ENCODE measurements at places on chromosomes 1 and 21.

DNA sequence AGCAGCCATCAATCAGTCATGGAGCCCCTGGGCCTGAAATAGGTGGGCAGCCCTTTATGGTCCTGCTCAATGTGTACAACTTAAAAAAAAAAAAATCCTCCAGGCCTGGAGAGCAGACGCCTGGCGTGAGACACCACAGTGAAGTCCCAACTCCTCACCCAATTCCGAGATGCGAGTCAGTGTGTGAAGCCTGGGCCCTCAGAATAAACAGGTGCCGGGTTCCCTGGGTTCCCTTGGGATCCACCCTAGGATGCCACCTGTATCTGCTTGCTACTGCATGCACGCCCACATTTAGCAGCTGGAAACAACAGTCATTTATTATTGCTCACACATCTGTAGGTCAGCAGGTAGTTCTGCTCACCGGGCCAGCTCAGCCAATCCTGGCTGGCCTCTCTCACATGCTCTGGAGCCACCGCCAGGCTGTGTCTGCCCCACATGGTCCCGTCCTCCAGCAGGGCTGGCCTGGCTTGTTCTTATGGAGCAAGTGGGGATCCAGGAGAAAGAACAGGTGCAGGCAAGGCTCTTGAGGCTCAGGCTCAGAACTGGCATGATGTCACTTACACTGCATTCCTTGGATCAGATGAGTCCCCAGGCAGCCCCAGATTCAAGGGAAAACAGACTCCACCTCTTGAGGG is 172.7 kb downstream of the NPHP4 start:
- no peak for DNase-seq

- DNase-seq, result no peak
Measured at GRCh38 chr1:89615676-89616598, 17.0 kb upstream of the LRRC8C start.

- no peak for DNase-seq
Measured at GRCh38 chr1:44655609-44656008, 18.7 kb downstream of the TMEM53 start.

DNA sequence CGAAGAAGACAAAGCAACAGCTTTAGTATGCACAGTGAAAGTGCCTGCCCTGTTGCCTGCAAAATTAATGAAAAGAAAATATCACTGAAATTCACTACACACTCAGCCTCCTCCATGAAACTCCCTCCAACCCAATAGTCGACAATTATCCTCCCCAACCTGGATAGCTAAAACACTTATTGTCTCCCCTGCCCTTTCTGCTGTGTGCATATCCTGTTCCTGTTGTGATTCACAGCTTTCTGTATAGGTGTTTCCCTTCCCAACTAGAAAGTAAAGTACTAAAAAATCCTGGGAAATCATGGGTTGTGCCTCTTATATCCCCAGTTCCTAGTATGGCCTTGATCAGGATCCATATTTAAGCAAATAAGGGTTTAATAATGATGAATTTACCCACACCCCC is 412.1 kb downstream of the LTN1 start:
- no peak for DNase-seq

DNA sequence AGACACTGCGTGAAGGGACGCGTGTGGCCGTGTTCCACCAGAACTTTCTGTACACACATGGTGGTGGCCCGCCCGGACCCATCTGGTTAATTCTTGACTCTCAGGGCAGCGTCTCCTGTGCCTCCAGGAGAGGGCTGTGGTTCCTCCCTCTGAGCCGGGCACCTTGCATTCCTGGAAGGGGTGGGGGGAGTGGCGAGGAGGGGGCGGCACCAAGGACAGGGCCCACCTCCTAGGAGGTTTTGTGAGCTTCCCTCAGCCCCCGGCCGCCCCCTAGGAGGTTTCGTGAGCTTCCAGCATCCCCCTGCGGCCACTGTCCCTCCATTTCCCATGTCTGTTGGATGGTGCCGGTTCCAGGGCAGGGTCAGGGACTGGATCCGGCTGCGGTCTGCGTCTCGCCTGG is 28.9 kb downstream of the FAAP20 start:
- no peak for DNase-seq

DNA sequence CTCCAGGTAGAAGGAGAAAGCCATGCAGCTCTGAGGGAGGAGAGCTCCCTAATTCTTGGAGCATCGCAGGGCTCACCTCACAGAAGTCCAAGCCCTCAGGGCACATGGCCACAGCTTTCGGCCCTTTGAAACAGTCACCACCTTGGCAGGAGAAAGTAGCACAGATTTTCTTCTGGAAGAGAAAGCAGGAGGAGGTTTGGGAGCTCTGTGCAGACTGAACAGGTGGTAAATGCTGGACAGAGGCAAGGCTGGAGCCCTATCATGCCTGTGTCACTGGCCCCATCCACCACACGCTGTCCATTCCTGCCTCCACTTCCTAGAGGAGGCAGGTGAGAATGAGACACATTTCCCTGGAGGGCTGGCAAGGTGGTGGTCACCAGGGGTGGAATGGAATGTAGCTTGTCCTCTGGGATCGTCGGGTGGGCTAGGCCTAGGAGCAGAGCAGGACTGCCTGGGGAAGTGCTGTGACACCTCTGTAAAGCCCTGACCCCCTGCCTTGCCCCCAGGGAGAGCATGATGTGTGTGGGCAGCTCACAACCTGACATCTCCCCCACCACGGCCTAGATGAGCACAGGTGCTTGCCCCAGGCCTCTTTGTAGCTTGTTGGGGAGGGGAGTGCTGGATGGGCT is 2.8 kb upstream of the INPP5B start:
- no peak for DNase-seq

DNA sequence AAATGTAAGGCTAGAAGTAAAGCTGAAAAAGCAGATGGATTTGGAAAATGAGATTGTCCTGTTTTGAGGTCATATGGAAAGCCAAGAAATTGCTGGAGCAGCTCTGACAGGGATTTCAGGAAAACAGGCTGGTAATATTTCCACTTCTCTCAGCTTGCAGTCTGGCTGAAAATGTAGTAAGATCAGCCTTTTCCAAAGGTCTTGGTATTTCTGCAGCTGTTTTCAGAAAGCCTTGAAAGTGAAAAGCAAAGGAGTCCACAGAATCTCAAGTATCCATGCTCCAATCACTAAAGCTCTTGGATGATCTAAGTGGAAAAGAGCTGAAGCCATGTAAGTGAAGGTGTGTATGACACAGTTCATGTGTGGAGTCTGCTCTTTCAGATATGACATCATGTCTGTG is 41.6 kb upstream of the APOBEC4 start:
- DNase-seq, result no peak

- no peak for DNase-seq
Measured at GRCh38 chr1:178273707-178274410, 180.0 kb downstream of the RASAL2 start.
